ENCODE measurements at places on chromosomes 11 and 22. TPM values are rescaled to one million over a fixed set of nuclear protein-coding genes. Genes with fewer than 3 reads are reported as not detected.

FGF3 gene
- total RNA-seq = not detected

LUZP2 gene
- total RNA-seq = 8.8 TPM

CCDC89 gene
- total RNA-seq = 6.5 TPM

DRD2 gene
- total RNA-seq = 0.28 TPM

SMIM35 gene
- 0.06 TPM for total RNA-seq

ASCL2 gene
- 2.4 TPM for total RNA-seq

STK33 gene
- 26.5 TPM for total RNA-seq

DNA sequence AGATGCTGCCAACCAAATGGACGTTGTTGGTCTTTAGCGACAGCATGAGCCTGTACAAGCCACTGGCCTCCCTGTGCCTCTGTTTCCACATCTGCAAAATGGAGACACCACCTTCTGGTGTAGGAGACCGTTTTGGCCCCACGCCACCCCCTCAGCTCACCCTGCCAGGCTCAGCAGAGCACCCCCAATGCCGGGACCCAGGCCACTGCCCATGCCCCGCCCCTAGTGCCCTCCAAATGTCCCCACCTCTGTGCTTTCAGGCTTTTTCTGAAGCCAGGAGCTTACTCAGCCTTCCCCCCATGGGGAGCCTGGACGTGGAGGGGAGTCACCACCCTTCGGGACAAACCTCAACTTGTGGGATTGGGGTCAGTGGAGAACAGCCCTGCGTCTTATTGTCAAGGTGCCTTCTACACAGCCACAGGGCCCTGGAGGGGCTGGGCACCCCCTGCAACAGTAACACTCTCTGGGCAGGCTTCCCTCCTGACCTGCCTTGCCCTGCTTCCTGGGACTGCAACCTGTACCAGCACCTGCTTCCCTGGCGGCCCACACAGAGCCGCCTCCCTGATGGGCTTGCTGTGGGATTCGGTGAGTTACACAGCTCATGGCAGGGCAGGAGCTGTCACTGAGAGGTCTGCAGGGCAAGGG lies 24.6 kb upstream of the RTL6 start:
- no peaks in the 10 kb centered on the region for H3K4me1 ChIP-seq
- no peaks in the 10 kb centered on the region for H3K36me3 ChIP-seq

GRCh38 chr11:44580701-44581100 lies 15.2 kb downstream of the CD82 start:
- H3K27me3 ChIP-seq = no peaks in the 10 kb centered on the region
- no peak overlapping the region for H3K4me3 ChIP-seq
- H3K27ac ChIP-seq = no peak overlapping the region
- no peak for DNase-seq

DNA sequence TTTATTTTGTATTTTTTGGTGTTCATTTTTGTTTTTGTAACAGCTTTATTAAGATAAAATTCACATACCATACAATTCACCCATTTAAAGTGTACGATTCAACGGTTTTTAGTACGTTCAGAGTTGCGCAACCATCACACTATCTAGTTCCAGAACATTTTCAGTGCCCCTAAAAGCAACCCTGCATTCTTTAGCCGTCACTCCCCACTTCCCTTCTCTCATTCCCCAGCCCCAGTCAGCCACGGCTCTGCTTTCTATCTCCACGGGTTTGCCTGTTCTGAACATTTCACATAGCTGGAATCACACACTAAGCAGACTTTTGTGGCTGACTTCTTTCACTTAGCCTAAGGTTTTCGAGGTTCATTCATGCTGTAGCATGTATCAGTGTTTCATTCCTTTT lies 9.6 kb upstream of the KCNQ1OT1 start:
- H3K27ac ChIP-seq = no peak overlapping the region
- no peaks in the 10 kb centered on the region for H3K36me3 ChIP-seq
- H3K4me1 ChIP-seq = peaks cover 3% of the 10 kb centered on the region
- no peaks in the 10 kb centered on the region for H3K27me3 ChIP-seq

- H3K4me1 ChIP-seq = peaks cover 42% of the 10 kb centered on the region
- no peak overlapping the region for H3K4me3 ChIP-seq
- no peak for DNase-seq
These were observed 3.4 kb upstream of the APOA1 start for GRCh38 chr11:116840746-116841296.
